CD4-positive, alpha-beta T cell treated with Interleukin-2 at 100 ng/mL for 4 hours (primary cell): ENCODE measurements at places on chromosomes 3 and 15.

GRCh38 chr3:113118336-113118735, 93.0 kb upstream of the BOC start:
- DNase-seq, result no peak

- DNase-seq, result no peak
These were observed 100.1 kb upstream of the NPHP3 start for GRCh38 chr3:132822266-132822665.

DNA sequence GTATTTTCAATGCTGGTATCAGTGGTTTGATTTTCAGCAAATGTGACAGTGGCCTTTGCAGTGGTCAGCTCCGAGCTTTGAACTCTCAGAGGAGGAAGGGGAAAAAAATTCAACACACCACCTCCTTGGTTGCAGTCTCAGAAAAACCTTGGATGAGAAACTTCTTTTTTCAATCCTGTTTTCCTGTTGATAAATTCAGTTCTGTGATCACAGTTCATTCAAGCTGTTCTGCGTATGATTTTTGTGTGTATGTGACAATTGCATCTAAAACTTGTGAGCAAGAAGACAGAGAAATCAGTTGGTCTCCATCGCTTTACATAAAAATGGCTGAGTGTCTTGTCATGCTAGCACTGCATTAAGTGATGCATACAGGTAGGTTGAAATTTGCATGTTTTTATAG, 19.2 kb downstream of the ZBTB38 start:
- no peak for DNase-seq

GRCh38 chr3:61631108-61631769, 69.9 kb downstream of the PTPRG start:
- no peak for DNase-seq
